ENCODE measurements at places on chromosomes 3 and 15. TPM values are rescaled to one million over a fixed set of nuclear protein-coding genes. Genes with fewer than 3 reads are reported as not detected.
A peak's percentile ranks its signal among the peaks of the same experiment; 100 is the strongest.

DYNLT2B gene
- total RNA-seq = 5.3 TPM

- no peak for DNase-seq
These were observed 40.0 kb downstream of the ZNF589 start for GRCh38 chr3:48280881-48281280.

DNA sequence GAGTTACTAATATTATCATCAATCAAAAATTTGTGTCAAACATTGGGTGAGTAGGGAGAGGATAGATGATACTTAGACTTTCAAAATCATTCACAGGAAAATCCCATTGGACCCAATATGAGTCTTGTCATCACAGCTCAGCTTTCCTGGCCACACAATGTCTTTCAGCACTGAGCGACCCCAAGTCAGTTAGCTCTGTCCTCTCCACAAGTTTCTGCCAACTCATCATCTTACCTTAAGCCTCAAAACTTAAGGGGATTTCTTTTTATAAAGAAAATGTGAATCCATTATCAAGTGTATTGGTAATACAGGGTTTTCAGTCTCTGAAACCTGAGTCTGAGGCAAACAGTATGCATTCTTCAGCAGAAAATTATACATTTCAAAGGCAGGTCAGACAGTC lies 55.8 kb downstream of the SUMF1 start:
- DNase-seq = no peak

- DNase-seq = peak; percentile 92
These were observed at the start of gene ZNF660 for GRCh38 chr3:44584646-44585501. Gene ZNF660 (plus strand): TSS chr3:44584964. CDS start chr3:44594194, 9,230 bp downstream.

NPAP1 gene
- total RNA-seq = not detected

- DNase-seq = no peak
These were observed 34.7 kb upstream of the CTDSPL start for GRCh38 chr3:37826933-37827332.

CSTA gene
- total RNA-seq = 3.3 TPM

GRCh38 chr3:64623125-64623524 lies 64.7 kb downstream of the ADAMTS9 start:
- DNase-seq = no peak

GRCh38 chr3:27535809-27536392 lies 51.7 kb upstream of the SLC4A7 start:
- DNase-seq = no peak

- no peak for DNase-seq
These were observed 73.8 kb downstream of the FHIT start for GRCh38 chr3:61177450-61177849.

DNA sequence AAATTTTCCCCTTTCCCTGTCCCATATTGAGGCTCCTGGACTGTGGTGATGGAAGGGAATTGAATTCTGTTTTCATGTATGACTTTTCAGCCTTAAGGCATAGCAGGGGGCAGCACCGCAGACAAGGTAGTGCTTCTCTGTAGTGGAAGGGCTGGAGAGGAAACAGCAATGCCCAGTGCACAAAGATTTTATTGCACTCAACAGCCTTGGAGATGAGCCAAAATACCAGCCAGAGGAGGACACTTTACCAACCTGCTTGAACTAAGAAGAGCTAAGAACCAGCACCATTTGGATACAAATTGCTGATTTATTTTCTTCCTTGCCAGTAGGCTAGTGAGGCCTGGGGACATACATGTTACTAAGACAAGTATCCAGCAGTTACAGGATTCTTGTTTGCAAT lies 98.7 kb downstream of the KCNMB2 start:
- no peak for DNase-seq

ST8SIA2 gene
- total RNA-seq = 0.13 TPM

CADPS gene
- 1.4 TPM for total RNA-seq

NOP10 gene
- total RNA-seq = 109 TPM

GRCh38 chr15:90419206-90419605 lies 31.2 kb downstream of the IQGAP1 start:
- DNase-seq = no peak

GRCh38 chr15:98233873-98234272 lies 273.4 kb downstream of the ARRDC4 start:
- no peak for DNase-seq

CYP11A1 gene
- 2.5 TPM for total RNA-seq

MESP1 gene
- 2.8 TPM for total RNA-seq

DNA sequence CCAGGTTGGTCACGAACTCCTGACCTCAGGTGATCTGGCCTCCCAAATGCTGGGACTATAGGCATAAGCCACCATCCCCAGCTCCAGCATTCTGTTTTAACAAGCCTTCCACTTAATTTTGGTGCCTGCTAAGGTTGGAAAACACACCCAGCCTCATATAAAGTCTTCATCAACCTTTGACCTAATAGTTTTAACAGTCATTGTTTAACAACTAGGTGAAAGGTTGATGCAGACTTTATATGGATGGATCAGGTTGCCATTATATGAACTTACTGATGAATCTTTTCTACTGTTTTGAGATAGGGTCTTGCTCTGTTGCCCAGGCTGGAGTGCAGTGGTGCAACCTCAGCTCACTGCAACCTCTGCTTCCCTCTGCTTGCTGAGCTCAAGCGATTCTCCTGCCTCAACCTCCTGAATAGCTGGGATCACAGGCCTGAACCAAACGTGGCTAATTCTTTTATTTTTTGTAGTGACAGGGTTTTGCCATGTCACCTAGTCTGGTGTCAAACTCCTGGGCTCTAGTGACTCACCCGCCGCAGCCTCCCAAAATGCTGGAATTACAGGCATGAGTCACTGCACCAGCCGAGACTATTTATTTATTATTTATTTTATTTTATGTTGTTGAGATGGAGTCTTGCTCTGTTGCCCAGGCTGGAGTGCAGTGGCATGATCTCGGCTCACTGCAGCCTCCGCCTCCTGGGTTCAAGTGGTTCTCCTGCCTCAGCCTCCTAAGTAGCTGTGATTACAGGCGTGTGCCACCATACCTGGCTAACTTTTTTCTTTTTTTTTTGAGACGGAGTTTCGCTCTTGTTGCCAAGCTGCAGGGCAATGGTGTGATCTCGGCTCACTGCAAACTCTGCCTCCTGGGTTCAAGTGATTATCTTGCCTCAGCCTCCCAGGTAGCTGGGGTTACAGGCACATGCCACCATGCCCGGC lies 3.1 kb upstream of the RPAP1 start:
- no peak for DNase-seq

- no peak for DNase-seq
These were observed 4.1 kb downstream of the KNL1 start for GRCh38 chr15:40598126-40598525.

STRA6 gene
- total RNA-seq = 0.66 TPM

- DNase-seq = no peak
These were observed 14.4 kb downstream of the MST1R start for GRCh38 chr3:49889296-49889695.

DNA sequence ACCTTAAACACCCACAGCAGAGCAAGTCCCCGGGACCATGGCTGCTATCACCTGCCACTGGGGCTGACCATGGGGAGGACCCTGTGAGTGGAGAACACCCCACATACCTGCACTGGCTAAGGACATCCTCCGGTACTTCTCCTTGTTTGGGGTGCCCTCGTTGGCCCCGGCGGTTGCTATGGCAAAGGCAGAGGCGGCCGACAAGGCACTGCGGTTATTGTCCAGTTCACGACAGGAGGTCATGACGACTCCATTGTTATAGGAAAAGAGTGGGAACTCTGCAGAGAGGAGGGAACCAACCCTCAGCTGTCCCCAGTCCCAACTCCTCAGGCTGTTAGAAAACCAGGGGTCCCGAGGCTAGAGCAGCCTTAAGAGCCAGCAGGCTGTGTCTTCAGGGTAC lies 54.8 kb upstream of the CTSH start:
- DNase-seq = no peak

C15orf39 gene
- total RNA-seq = 12.9 TPM

DNA sequence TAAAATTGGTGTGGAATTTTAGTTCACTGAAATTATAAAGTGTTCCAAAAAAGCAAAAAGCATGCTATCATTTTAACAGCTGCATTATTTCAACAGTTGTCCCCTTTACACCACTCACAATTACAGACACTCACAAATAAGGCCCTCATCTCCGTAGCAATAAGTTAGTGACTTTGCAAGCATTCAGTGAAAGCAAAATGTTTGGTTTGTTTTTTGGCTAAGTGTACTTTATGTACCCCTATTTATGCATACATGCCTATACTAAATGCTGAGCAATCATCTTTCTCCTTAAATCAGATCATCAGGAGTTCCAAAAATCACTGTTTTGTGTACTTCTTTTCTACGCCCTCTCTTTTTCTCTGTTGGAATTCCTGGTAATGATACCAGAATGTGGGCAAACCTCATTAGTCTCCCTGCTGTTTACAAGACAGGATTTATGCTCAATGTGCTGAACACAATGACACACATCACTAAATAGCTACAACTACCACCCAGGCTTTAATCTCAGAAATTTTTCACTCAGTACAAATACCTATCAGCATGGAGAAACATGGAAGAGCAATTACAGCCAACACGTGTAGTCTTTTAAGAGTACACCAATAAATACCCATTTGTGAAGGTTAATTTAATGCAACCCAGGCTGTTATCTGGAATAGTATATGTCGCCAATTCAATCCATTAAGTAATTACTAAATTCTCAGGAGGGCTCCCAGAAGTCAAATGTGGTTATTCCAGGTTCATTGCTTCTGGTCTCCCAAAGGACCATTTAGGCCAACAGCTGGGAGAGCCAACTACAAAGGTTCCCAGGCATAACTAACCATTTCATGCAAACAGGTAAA lies 12.0 kb downstream of the ALDH1A2 start:
- no peak for DNase-seq

DNA sequence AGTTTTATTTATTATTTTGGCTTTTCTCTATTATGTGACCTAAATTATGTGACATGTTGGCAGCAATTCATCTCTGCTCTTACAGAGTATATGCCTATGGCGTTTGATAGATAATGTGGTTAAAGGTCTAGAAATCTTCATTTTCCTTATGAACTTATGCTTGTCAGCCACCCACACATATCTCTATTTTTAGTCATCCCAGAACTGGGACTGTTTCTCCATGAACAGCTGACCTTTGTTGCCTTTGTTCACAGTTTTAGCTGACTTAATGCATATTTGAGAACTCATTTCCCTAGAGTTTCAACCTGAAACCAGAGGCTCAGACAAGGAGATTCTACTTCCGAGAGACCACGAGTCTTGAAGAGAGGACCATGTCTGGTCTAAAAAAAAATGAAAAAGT lies 176.5 kb downstream of the RAP2B start:
- no peak for DNase-seq

DNA sequence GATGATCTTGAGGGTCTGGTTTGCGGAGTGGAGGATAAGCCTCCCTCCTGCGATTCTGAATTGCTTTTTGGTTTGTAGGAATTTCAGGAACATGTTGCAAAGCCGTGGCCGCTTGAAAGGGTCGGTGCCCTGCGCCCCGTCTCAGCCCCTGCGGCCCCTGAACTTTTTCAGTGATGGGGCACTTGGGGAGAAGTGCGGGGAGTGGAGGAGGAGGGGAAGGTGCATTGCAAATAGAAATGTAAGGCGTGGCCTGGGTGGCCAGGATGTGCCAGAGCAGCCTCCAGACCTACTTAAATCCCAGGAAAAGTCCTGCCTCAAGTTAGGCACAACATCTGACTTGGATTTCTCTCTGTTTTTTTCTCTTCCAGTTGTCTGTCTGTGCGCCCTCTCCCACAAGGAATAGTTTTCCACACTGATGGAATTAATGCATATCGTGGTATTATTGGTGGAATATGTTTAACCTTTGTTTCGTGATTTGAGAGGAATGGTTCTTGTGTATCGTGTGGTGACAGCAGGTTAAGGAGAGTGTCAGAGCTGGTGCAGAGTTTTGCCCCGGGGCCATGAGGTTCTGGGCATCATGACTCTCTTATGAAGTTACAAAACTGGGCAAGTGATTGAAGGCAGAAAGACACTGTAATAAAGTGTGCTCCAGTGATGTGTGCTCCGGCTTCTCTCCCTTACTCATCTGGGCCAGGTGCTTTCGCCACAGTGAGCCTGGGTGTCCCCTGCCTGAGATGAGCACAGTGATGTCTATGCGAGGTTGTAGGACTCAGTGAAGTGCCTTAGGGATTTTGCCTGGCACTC lies 153.8 kb downstream of the PGPEP1L start:
- DNase-seq = no peak

- DNase-seq = no peak
These were observed 84.8 kb upstream of the FOXB1 start for GRCh38 chr15:59918994-59919951.

- DNase-seq = no peak
These were observed 11.2 kb downstream of the TMOD3 start for GRCh38 chr15:51840692-51841091.

DNA sequence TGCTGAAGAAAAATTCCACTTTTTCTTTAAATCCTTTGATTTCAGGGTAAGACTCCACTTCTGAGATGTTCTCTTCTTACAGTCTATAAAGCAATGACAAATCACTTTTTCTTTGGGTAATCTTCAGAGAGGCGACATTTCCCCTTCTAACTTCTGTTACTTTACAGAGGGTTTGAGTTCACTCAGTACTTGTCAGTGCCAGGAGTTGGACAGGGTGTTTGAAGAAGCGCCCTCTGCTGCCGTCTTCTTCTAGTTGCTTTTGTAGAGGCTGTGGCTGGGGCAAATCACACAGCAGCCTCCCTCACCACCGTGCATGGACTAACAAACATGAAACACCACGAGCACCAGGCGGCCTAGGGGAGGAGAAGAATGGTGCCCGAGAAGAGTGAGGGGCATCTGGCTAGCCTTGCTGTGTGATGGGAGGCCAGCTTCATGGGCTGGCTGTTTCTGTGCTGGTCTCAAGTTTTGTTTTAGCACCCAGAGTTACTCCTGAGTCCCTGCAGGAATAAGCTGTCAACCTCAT lies at the start of gene CD80:
Gene CD80, minus strand, starts transcription at position 174 of the 523 bp plus-strand sequence. CDS start 1,886 bp downstream, outside the sequence.
- no peak for DNase-seq

DNA sequence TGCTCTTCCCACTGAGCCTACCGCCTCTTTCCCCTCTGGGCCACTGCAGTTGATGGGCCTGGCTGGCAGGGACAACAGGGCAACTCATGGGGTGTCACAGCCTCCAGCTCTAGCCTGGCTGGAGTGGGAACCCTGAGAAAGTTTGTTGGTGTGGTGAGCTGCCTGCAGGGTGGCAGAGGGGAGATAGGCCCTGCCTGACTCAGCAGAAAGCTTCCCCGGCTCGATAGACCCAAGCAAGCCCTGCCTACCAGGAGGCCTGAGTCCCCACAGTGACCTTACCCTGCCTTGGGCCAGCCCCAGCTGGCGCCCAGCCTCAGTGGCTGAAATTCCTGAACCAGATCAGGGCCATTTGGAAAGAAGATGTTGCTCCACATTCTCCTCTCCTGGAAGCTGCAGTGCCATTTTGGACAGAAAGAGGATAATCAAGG lies 29.4 kb downstream of the ABTB1 start:
- no peak for DNase-seq

GRCh38 chr3:116815831-116816588 lies 106.4 kb downstream of the TUSC7 start:
- no peak for DNase-seq

GRCh38 chr3:115469649-115470048 lies 153.7 kb upstream of the GAP43 start:
- DNase-seq = no peak

GRCh38 chr15:33027306-33028035 lies 167.0 kb downstream of the FMN1 start:
- no peak for DNase-seq

DNA sequence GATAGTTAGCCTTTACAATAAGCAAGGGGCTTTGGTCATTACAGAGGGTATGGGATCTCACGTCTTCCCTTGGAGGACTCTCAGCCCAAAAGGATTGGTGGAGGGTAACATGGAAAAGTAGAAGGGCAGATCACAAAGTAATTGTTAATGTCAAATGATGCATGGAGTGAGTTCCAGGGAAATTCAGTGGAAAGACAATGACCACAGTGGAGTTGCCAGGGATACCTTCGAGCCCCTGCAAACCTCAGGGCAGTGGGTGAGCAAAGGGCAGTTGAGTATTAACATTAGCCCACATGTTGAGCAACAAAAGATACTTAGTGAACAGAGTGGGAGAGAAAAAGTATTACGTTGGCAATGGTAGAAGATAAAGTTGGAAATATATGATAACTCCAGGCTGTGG lies 593.4 kb upstream of the NR2F2 start:
- DNase-seq = no peak

CLEC3B gene
- total RNA-seq = 47.1 TPM

All from esophagus muscularis mucosa (tissue), 4 donors.